ENCODE measurements at places on chromosomes 12 and 14. TPM values are rescaled to one million over a fixed set of nuclear protein-coding genes. Genes with fewer than 3 reads are reported as not detected.

SYNDIG1L gene
- not detected for total RNA-seq

PRH2 gene
- total RNA-seq: not detected

GRCh38 chr12:101552277-101552676 lies 42.5 kb upstream of the MYBPC1 start:
- DNase-seq: no peak
- no peaks in the 10 kb centered on the region for H3K36me3 ChIP-seq
- H3K27ac ChIP-seq: no peak overlapping the region
- peaks cover 2% of the 10 kb centered on the region for H3K27me3 ChIP-seq
- no peak overlapping the region for H3K4me3 ChIP-seq

DNA sequence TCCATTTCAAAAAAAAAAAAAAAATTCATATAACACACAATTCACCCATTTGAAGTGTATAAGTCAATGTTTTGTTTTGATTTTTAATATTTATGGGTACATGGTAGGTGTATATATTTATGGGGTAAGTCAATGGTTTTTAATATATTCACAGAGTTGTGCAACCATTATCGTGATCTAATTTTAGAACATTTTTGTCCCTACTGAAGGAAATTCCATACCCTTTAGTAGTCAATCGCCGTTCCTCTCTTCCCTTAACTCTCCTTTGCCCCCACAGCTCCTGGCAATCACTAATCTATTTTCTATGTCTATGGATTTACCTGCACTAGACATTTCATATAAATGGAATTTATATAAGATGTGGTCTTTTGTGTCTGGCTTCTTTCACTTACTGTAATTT lies 92.8 kb downstream of the TRAFD1 start:
- no peak overlapping the region for H3K4me3 ChIP-seq
- no peak for DNase-seq
- H3K36me3 ChIP-seq: peaks cover 22% of the 10 kb centered on the region
- H3K27me3 ChIP-seq: no peaks in the 10 kb centered on the region
- H3K4me1 ChIP-seq: peaks cover 14% of the 10 kb centered on the region

DNA sequence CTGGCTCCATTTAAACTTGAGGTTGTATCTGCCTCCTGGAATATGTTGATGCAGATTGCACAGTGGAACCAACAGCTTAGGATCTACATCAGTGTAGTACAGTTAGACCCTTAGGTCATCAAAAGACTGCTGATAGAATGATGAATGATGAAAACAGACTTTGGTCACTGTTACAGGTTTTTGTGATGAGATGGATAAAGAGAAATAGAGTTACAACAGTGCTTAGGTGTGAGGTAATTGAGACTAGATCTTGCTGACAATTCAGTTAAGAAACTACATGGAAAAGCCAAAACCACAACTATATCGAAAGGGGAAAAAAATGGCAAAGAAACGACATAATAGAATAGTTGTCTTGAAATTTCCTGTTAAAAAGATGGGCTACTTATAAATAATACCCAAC lies 145.7 kb upstream of the LMNTD1 start:
- H3K27me3 ChIP-seq: no peaks in the 10 kb centered on the region
- peaks cover 15% of the 10 kb centered on the region for H3K4me1 ChIP-seq
- DNase-seq: no peak

DNA sequence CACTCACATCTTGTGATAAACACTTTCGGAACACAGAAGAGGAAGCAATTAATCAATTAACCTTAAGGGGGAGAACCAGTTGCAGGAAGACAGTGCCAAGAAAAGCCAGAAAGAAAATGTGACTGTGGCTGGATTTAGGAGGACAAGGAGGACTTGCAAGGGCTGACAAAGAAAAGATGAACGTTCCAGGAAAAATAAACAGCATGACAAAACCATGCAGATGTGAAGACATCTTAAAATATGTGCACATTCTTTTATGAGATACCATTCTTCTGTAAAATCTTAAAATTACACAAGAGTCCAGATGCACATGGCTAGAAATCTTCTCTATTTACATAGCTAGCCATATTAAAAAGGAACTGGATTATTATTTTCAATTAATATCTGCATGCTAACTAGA lies 33.4 kb downstream of the KITLG start:
- H3K36me3 ChIP-seq: no peaks in the 10 kb centered on the region
- no peak for DNase-seq
- H3K4me1 ChIP-seq: peaks cover 9% of the 10 kb centered on the region
- no peak overlapping the region for H3K4me3 ChIP-seq
- H3K27ac ChIP-seq: no peak overlapping the region
- H3K27me3 ChIP-seq: no peaks in the 10 kb centered on the region

GRCh38 chr12:28320353-28320752 lies 130.1 kb downstream of the CCDC91 start:
- H3K4me3 ChIP-seq: no peak overlapping the region
- H3K27me3 ChIP-seq: no peaks in the 10 kb centered on the region
- H3K27ac ChIP-seq: no peak overlapping the region
- DNase-seq: no peak
- H3K36me3 ChIP-seq: peaks cover 8% of the 10 kb centered on the region
- peaks cover 3% of the 10 kb centered on the region for H3K4me1 ChIP-seq

- H3K36me3 ChIP-seq: no peaks in the 10 kb centered on the region
- H3K4me3 ChIP-seq: no peak overlapping the region
These were observed 19.4 kb upstream of the EIF5 start for GRCh38 chr14:103314496-103315277.

GRCh38 chr12:88559772-88560171 lies 20.5 kb downstream of the KITLG start:
- H3K36me3 ChIP-seq: no peaks in the 10 kb centered on the region
- no peak for DNase-seq
- no peaks in the 10 kb centered on the region for H3K4me1 ChIP-seq
- H3K27ac ChIP-seq: no peak overlapping the region
- H3K27me3 ChIP-seq: no peaks in the 10 kb centered on the region
- H3K4me3 ChIP-seq: no peak overlapping the region

- no peak for DNase-seq
- H3K27me3 ChIP-seq: no peaks in the 10 kb centered on the region
- no peak overlapping the region for H3K27ac ChIP-seq
- H3K36me3 ChIP-seq: no peaks in the 10 kb centered on the region
These were observed 3.0 kb upstream of the TMEM120B start for GRCh38 chr12:121709478-121709961.

All from chondrocyte (in vitro differentiated cells).